ENCODE measurements at places on chromosomes 4 and X.

DNA sequence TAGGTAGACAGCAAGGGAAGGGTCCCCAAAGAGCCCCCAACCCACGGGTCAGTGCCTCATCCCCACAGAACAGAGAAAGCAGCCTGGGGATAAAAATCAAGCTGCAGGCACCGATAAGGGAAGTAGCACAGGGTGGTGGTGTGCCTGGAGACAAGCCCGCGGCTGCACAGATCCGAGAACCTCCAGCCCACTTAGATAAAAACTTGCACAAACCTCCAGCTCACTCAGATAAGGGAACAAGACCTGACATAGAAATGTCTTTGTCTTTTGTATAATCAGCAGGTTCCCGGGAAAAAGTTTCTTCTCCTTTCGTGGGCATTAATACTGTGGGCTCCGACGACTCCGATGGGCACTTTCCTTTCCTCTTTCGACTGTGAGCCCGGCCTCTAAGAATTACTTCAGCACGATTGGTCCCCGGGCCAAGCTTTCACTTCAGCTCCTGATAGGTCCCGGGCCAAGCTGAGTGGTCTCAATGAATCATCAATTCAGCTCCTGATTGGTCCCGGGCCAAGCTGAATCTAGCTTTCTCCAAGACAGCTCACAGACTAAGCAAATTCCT lies 32.4 kb downstream of the PRDX4 start:
- DNase-seq = no peak

GRCh38 chrX:74924449-74925224 lies 615 bp downstream of the NEXMIF start:
- no peak for DNase-seq

DNA sequence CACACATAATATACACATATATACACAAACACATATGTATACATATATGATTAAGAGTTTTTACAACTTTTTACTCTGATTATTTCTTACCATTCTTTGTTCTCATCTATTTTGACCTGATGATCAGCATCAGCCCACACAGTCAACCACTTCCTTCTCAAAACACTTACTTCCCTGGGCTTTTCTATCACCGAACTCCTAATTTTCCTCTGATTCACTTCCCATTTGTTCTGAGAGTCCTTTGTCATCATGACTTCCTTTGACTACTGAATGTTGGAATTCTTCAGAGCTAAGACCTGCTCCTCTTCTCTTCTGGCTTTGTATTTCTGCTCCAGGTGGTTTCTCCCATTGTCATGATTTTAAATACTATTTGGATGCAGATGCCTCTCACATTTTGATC lies 209.5 kb upstream of the AFF2 start:
- DNase-seq = no peak

DNA sequence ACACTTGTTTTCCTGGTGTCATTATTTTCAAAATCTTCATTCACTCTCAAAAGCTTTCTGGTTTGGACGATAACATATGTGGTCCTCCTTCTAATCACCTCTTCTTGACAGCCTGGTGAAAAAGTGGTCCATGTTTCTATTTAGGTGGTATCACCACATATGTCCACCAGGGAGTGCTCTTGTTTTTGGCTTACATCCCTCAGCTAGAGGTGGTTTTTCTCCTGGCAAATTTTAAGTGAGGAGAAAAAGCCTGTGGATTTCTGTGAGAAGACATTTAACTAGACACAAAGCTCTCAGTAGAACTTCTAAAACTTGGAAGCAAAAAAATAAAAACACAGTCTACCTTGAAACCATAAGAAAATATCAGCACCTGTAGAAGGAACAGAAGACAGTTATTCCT lies 58.0 kb upstream of the FRMPD4 start:
- no peak for DNase-seq

GRCh38 chr4:14667624-14668151 lies 334.6 kb upstream of the CPEB2 start:
- no peak for DNase-seq

DNA sequence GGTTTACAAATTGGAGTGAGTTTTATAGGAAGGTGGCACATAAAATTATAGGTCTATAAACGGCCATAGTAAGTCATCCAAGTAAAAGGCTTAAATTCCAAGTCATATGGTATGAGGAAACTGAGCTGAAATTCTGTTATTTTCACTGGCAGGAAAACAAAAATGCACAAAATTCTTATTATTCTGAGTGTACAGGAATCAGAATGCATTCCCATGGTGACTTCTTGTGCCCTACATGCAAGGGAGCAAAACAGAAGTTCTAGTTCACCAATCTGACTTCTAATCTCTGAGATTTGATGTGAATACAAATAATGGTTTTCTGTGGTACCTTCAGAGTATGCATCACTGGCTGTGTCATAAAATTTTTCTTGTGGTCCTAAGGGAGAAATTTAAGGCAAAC lies 102.9 kb downstream of the CLCN4 start:
- DNase-seq = no peak

- no peak for DNase-seq
Observed at GRCh38 chrX:113906168-113906567, 677.7 kb upstream of the HTR2C start.

DNA sequence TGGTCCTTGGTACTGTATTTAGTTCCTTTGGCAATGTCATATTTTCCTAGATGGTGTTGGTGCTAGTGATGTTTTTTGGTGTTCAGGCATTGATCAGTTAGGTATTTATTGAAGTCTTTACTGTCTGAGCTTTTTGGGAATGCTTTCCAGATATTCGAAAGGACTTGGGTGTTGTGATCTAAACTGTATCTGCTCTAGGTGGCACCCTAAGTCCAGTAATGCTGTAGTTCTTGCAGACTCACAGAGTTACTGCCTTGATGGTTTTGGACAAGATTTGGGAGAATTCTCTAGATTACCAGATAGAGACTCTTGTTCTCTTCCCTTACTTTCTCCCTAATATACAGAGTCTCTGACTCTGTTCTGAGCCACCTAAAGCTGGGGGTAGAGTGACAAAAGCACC lies 513.6 kb upstream of the PITX2 start:
- DNase-seq = no peak

DNA sequence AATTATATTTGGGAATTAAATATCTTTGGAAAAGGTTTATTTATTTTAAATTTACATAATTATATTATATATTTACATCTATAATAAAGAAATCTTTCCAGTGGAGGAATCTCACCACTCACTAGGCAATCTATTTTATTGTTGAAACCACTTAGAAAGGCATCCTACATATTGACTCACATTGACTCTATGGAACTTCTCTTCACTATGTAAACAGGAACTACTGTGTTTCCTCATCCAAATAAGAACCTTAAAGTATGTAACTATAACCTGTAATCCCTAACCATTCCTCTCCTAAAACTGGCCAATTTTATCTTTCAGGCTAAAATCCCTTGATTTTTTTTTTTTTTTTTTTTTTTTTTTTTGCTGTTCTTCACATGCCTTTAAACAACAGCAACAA lies 268.7 kb downstream of the MAPK10 start:
- DNase-seq = no peak

- DNase-seq = no peak
Observed at GRCh38 chr4:36740796-36741310, 459.4 kb downstream of the DTHD1 start.

GRCh38 chrX:49761481-49761880 lies 65.7 kb upstream of the PAGE1 start:
- no peak for DNase-seq

- no peak for DNase-seq
Observed at GRCh38 chr4:102546635-102547034, 45.5 kb downstream of the NFKB1 start.

GRCh38 chr4:65653740-65654361 lies 16.4 kb downstream of the EPHA5 start:
- DNase-seq = no peak

GRCh38 chr4:144594471-144594986 lies 51.4 kb upstream of the HHIP start:
- no peak for DNase-seq

- no peak for DNase-seq
Observed at GRCh38 chr4:154516318-154517029, 24.9 kb upstream of the DCHS2 start.

- DNase-seq = no peak
Observed at GRCh38 chr4:7609316-7609715, 174.6 kb upstream of the PSAPL1 start.

GRCh38 chr4:141654098-141654497 lies 17.7 kb downstream of the IL15 start:
- no peak for DNase-seq

- DNase-seq = no peak
Observed at GRCh38 chr4:176671532-176671931, 121.2 kb downstream of the VEGFC start.

GRCh38 chr4:80538276-80538926 lies 202.9 kb downstream of the CFAP299 start:
- no peak for DNase-seq

- DNase-seq = no peak
Observed at GRCh38 chr4:34679228-34679627, 1565.1 kb downstream of the ARAP2 start.

DNA sequence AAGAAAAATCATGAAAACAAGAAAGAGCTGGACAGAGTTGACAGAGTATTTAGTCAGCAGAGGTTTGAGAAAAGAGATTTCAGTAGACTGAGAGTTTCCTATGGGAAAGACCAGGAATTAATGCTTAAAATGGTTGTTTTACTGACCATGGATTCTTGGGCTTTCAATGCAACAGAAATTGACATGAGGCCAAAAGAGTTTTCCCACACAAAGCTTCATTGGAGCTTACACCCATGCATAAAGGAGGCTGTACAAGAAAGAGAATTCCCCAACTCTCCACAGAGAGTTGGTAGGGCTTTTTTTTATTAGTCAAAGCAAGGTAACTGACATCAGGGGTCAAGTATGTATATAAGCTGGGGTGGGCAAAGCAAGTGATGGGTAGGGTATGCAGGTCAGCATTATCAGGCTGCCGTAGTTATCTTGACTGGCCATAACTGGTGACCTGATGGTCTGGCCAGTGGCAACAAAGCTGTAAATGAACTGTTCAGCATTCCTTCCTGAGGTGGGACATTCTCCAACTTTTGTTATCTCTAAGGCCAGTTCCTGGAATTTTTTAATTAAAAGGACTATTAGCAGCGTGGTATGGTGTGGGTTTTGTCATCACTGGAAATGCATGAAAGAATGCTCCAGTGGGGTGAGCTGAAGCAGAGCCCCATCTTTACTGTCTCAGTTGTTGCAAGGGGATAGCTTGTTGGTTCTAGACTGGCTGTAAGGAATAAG lies 117.0 kb downstream of the ADAM29 start:
- no peak for DNase-seq

GRCh38 chr4:8346838-8347605 lies 77.5 kb downstream of the HTRA3 start:
- no peak for DNase-seq

DNA sequence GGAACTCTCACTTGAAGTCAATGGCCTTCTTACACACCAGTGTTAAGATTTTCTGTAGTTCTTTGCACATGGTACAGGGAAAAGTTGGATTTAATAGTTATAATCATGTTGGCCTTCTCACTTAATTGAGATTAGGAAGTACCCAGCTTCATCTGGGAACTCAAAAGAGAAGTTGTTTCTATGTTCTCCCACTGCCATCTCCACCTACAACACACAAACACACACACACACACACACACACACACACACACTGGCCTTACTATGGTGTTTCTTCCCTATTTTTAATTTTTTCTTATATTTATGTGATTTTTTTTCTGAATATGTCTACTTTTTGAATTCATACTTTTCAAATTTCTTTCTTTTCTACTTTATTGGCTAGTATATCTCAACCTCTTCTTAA lies 10.0 kb upstream of the CHIC2 start:
- no peak for DNase-seq

DNA sequence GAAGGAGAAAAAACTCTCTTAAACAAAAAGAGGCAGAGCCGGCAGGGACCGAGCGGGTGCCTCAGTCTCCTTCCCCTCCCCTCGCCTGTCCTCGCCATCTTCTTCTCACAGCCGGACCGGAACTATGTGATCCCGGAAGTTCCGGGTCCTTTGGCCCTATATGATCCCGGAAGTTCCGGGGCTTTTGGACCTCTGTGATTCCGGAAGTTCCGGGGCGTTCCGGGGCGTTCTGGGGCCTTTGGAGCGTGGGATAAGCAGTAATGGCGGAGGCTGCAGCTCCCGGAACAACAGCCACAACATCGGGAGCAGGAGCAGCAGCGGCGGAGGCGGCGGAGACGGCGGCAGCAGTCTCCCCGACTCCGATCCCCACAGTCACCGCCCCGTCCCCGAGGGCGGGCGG lies 98.9 kb upstream of the MED14 start:
- DNase-seq = no peak

DNA sequence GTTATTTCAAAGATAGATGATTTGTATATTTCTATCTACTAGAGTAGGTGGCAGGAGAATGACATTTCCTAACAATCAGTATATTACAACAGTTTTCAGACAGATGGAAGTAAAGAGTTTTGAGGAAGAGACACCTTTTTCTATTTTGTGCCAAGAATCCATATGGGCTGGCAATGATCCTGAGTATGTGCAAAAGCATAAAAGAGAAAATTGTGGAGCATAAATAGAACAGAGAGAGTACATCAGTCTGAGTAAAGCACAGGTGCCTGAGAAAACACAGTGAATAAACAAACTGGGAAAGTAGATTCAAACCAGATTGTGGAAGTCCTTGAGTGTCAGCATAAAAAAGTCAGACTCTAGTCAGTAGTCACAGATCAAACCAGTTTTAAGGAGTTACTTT lies 96.8 kb upstream of the WDR44 start:
- DNase-seq = no peak

DNA sequence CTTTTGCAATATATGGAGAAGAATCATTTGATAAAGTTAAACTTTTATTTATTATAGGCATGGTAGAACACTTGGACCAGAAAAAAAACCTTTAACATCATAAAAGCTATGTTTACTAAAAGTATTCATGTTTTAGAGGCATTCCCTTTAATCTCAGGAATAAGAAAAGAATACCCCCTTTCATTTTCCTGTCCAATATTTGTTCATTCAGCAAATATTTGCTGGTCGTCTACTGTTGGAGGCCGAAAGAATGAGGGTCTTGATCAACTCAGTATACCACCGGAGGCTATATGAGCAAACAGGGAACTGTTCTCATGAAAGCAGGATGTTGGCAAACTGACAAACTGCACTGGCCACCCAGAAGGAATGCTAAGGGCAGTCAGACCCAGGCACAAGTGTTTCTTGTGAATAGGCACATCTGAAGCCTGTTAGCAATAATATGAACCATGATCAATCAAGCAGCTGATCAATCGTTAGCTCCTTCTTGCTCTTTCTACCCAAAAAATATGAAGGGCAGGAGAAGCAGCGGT lies 480.8 kb upstream of the FAT1 start:
- DNase-seq = no peak

- no peak for DNase-seq
Observed at GRCh38 chrX:108235986-108236385, 144.4 kb downstream of the ATG4A start.

- DNase-seq = no peak
Observed at GRCh38 chr4:8320386-8320750, 50.8 kb downstream of the HTRA3 start.

GRCh38 chrX:50691820-50692219 lies 122.2 kb downstream of the SHROOM4 start:
- no peak for DNase-seq
